ENCODE measurements at places on chromosomes 11 and 22.

GRCh38 chr11:92941676-92942571 is 27.5 kb upstream of the MTNR1B start:
- no peak for DNase-seq

DNA sequence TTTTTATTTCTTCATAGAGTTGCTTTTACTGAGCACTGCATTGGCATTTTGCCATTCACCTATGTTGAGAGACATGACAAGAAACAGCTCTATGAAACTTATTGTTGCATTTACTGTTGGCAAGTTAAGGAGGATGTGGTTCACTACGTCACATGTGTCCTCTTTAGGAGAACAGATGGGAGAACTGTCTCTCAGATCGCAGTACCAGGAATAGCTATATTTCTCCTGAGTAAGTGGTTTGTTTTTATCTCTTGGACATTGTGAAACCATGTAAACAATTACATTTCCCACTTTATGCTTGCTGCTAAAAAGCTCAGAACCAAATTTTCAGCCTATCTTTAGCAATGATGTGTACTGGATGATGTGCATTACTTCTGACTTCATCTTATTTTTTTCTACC is 34.8 kb upstream of the PSMA1 start:
- DNase-seq: no peak

- no peak for DNase-seq
Observed at GRCh38 chr11:117881217-117881616, 4.8 kb upstream of the FXYD6 start.

- no peak for DNase-seq
Observed at GRCh38 chr22:48886604-48887393, 940.9 kb downstream of the BRD1 start.

GRCh38 chr22:50199829-50200460 is 866 bp upstream of the SELENOO start:
- DNase-seq: no peak

DNA sequence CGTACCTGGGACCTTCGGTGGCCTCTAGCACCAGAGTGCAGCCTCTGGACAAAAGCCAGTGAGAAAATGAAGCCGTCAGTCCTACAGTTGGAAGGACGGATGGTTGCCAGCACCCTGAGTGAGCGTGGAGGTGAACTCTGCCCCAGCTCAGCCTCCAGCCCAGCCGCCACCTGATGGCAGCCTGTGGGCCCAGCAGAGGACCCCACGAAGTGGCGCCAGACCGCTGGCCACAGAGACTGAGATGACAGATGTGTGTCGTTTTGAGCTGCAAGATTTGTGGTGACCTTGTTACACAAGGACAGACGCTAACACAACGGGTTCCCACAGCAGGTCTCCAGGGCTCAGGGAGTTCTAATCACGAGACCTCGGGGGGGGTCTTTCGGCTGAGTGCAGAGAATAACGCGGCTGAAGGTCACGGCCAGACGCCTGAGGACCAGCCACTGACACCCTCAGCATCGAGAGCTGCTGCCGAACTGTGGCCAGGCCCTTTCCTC is 75.0 kb downstream of the BRD1 start:
- no peak for DNase-seq

DNA sequence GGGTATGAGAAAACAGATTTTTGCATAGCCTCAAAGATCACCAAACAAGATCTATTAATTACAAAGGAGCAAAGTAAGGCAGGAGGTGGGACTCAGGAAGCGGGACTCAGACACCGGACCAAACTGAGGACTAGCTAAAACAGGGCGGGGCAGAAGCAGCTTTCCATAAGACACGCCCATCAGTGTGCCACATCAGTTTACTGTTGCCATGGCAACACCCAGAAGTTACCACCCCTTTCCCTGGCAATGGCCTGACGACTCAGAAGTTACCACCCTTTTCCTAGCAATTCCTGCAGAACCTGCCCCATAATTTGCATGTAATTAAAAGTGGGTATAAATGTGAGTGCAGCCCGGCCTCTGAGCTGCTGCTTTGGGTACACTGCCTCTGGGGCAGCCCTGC is 173.9 kb downstream of the SHANK2 start:
- no peak for DNase-seq

DNA sequence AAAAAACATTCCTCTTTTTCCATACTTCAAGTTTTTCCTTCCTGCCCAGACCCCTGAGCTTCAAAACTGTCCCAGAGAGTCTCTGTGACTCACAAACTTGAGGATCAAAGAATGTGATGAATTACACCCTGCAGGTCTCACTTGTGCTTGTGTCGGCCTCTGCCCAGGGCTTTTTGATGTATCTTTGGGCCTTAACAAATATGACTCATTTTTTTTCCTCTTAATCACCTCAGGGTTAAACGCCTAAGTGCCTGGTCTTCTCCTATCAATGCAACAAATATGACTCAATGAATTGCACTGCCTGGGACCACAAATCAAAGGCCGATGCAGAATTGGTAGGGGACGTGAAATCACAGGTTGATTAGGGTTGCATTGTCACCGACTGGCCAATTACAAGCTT is 267.7 kb downstream of the LARGE1 start:
- no peak for DNase-seq

DNA sequence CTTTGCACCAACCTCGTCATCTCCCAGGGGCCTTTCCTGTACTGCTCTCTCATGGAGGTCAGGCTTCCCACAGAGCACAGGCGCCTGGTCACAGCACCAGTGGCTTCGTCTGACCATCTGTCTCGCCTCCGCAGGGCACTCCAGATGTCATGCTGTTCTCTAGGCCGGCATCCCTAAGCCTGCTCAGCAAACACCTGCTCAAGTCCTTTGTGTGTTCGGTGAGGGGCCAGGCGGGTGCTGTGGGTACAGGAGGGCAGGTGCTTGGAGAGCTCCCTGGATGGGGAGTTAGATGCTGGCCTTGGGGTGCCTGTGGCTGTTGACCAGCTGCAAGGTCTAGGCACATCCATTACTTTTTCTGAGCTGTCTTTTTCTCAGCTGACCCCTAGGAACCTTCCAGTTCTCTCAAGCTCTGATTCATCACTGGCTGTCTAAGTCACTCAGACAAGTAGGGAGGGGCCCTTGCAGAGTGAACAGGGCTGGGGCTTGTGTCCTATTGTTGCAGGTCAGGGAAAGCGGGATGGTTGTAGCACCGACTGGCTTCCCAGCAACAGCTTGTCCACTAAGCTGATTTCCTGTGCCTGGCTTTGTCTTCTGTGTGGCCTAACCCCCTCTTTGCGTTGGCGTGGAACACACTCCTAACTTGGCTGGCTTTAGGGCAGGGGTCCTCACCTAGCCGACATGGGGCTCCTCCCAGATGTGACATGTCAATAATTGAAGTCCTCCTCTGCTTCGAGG is 9.2 kb downstream of the CLDN5 start:
- no peak for DNase-seq

DNA sequence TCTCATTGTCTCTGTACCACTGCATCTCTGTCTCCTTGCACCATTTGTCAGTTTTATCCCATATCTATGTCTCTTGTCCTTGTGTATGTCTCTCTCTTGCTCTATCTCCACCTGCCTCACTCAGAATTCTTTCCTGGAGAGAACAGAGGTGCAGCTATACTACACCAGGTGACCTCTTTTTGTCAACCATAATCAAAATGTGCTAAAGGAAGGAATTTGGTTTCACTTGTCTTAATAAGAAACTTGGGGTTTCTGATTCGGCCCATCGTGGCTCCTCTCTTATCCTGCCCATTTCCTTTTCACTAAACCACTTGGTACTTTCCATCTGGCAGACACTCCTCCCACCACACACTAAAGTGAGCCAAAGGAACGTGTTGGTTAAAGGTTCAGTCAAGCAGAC is 2.0 kb upstream of the C11orf42 start:
- DNase-seq: no peak

- DNase-seq: no peak
Observed at GRCh38 chr22:20246368-20247009, 21.6 kb downstream of the RTN4R start.

- DNase-seq: no peak
Observed at GRCh38 chr22:40415531-40416266, 45.3 kb downstream of the SGSM3 start.

DNA sequence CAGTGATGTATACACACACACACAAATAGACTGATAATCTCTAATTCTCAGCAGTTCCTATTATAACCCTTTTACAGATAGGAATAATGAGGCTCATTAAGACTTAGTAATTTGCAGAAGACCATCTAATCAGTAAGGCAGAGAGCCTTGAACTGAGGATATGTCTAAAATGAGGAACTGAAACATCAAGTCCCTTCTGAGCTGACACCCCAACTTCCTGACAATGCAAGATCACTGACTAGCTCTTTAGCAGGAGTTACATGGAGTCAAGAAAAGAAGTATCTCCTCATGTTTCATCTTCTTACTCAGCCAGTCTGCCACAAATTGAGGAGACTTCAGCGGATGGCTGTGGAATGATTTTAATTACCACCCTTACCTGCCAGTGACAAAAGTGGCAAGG is 193.0 kb downstream of the MSANTD4 start:
- no peak for DNase-seq

DNA sequence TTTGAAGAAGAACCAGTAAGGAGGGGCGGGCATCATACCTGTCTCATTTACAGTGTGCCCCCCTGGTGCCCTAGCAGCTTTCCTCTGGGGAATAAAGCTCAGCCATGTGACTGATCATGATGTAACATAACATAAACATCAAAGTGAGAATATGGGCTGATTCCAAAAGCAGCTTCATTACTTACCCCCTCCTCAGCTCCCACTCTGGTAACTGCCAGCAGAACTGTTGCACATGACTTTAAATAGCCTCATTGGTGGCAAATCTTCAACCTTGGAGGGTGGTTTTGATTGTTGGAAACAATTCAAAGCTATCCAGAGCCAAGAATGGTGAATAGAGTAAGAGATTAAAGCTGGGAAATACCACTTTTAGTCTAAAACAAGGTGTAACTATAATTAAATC is 384.6 kb downstream of the BUD13 start:
- no peak for DNase-seq

GRCh38 chr11:47325271-47326041 is 27.0 kb downstream of the MYBPC3 start:
- DNase-seq: no peak

GRCh38 chr11:101686514-101686913 is 102.7 kb upstream of the TRPC6 start:
- DNase-seq: no peak

DNA sequence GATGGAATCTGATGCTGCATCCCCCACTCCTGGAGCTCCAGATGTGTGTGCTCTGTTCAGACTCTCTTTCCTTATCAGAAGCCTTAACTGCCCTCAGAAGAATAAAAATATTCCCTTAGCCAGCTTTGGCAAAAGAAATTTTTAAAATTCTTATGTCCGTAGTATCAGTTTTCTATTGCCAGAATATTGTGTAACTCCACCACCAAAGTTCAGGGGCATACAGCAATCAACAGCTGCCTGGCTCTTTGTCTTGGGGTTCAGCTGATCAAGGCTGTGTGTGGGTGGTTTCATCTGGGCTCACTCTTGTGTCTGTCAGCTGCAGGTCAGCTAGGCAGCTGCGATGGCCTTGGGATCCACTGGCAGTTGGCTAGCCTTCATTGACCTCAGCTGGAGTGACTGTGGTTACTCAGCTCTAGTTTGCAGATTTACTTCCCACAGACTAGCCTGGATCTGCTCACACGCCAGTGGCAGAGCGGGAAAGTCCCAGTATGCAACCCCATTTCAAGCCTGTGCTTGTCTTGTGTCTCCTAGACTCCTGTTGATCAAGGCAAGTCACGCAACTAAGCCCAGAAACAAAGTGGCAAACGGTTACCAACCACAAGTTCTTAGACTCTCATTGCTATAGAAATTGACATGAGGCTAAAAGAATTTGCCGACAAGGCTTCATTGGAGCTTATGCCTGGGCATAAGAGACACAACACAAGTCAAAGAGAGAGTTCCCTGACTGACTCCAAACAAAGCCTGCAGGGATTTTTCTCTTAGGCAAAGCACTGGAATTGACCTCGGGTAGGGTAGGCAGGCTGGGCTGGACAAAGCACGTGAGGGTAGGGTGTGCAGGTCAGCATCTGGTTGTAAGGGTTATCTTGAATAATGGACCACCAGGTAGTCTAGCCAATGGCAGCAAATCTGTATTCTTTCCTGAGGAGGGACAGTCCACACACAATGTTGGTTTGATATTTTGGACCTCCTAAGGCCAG is 7.5 kb downstream of the TMEM138 start:
- no peak for DNase-seq

- no peak for DNase-seq
Observed at GRCh38 chr11:87173185-87174039, 135.7 kb downstream of the TMEM135 start.

GRCh38 chr22:27228771-27229170 is 571.4 kb downstream of the MIAT start:
- DNase-seq: no peak

GRCh38 chr11:19921976-19922688 is 209.5 kb downstream of the NAV2 start:
- no peak for DNase-seq

DNA sequence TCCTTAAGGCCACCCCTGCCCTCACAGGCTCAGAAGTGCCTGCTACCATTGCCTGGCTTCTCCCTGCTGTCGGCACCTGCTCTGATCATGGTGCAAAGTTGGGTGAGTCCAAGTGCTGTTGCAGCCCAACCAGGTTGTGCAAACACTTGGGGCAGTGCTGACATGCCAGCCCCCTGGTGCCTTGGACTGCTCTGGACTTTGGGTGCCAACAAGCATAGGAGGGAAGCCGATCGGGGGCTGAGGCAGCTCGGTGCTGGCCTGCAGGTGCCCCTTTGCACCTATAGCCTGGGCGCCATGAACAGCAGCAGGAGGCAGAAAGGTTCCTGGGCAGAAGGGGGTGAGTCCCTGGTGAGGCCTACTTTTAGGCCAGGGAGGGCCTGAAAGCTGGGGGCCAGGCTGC is 113.0 kb downstream of the ARHGAP20 start:
- DNase-seq: no peak

GRCh38 chr11:37503411-37504059 is 905.5 kb upstream of the RAG2 start:
- DNase-seq: no peak

DNA sequence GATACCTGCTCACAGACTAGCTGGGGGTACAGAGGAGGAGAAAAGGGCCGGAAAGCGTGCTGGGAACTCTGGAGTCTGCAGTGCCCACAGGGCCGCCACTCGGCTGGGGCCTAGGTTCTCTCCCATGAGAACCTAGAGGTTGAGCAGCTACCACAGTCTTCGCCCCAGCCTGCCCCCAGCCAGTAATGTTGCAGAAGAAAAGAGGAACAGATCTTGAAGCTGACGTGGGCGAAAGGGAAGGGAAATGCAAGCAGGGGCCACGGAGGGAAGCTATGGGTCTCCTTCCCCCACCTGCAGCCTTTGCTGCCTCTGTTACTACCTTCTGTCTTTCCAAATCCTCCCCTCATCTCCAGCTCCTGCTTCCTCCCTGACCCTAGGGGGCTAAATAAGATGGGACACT is 28.8 kb upstream of the P2RY2 start:
- DNase-seq: no peak

GRCh38 chr11:132803436-132803835 is 728.9 kb downstream of the OPCML start:
- DNase-seq: no peak

DNA sequence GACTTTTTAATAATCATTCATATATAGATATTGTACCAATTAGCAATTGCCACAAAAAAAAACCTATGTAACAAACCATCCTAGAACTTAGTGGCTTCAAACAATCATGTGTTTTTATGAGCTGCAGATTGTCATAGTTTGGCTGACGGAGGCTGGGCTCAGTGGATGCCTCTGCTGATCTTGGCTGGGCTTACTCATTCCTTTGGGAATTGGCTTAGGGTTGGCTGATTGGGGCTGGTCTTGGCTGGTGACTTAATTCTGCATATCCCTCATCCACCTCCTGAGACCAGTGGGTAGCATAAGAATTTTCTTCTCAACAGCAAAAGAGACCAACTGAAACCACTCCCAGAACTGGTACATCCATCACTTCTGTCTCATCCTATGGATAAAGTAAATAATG is 57.9 kb upstream of the PHF21B start:
- no peak for DNase-seq

- peak; percentile 0 for DNase-seq
Observed at GRCh38 chr11:76601272-76601671, 69.3 kb downstream of the LRRC32 start.

All from activated CD4-positive, alpha-beta T cell treated with anti-CD3 and anti-CD28 coated beads for 1 hour (primary cell).